Gastrocnemius medialis (tissue), 4 donors: ENCODE measurements at places on chromosomes 12 and 14. TPM values are rescaled to one million over a fixed set of nuclear protein-coding genes. Genes with fewer than 3 reads are reported as not detected.

DNA sequence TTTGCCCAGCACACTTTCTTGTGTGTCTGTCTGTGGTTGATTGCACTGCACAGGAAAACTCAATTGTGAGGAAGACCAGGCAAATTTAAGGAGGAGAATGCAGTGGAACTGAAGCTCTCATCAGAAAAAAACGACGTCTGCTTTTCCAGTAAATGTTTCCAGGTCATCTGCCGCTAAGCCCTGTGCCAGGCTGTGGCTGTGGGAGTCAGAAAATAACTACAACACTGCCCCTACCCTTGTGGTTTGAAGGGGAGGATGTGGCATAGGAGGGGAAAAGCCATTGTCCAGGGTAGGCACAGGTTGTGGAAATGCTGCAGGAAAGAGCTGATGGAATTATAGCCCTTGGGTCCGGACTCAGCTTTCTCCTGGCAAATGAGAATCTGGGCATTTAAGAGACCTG is 259.7 kb upstream of the TMEM132C start:
- no peak for DNase-seq

DNA sequence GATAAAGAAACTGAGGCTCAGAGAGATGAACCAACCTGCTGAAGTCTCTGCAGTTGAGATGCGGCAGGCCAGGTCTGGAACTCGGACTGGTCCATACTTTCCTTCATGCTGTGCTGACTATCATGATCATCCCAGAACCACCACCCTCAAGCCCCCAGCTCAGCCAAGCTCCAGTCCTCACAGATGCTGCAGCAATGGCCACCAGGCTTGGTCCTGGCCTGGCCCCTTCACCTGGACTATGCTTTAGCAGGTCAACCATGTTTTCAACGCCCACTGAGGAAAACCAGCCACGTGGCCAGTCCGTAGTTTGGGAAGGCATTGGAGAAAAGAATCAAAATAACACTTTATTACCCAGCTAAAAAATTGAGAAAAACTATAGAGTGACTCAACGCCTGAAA is 1.4 kb downstream of the GPR68 start:
- DNase-seq = no peak

The NELL2 gene
- not detected for total RNA-seq

The POLR3B gene
- total RNA-seq = 5.8 TPM
